CD8-positive, alpha-beta T cell (primary cell): ENCODE measurements at places on chromosomes 5 and 9.

- no peak for DNase-seq
Observed at GRCh38 chr9:75894566-75894965, 4.1 kb downstream of the PCSK5 start.

GRCh38 chr5:92504346-92504745 lies 1076.7 kb downstream of the NR2F1-AS1 start:
- DNase-seq: no peak

- DNase-seq: peak; percentile 77
Observed at GRCh38 chr9:120891245-120891883, 14.4 kb upstream of the PHF19 start.

- DNase-seq: no peak
Observed at GRCh38 chr5:53319315-53319714, 161.1 kb upstream of the FST start.

GRCh38 chr9:111832449-111832848 lies 37.7 kb upstream of the SHOC1 start:
- DNase-seq: no peak

GRCh38 chr9:90658181-90658580 lies 15.6 kb upstream of the DIRAS2 start:
- no peak for DNase-seq

DNA sequence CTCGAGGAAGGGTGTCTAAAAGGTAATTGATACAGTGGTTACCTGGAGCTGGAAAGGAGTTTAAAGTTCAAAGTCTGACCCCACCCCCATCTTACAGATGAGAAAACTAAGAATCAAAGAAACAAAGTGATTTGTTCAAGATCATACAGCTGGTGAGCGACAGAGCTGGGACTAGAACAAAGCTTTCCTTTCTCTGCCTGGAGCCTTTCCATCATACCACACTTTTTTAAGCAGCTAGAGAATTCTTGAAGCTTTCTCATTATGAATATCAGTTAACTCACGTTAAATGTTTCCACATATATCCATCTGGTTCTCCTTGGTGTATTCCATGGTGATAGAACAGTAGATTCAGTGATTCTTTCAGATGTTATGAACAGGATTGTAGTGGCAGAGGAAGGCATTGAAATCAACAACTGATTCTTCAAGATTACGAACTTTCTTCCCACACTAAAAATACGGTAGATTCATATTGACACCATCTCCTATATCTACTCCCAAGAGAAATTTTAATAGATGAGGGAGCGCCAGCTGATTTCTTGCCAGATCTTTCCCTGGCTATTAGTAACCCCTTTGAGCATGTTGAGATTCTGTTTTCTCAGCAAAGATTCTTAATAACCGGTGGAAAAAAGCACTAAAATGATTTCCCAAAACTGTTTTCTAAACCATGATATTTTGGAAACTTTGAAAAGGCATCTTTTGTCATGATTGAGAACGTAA lies 233.7 kb downstream of the ADAMTSL1 start:
- DNase-seq: no peak
